ENCODE measurements at places on chromosomes 11 and 22.

- DNase-seq = no peak
Observed at GRCh38 chr11:20125927-20126326, 34.3 kb downstream of the DBX1 start.

DNA sequence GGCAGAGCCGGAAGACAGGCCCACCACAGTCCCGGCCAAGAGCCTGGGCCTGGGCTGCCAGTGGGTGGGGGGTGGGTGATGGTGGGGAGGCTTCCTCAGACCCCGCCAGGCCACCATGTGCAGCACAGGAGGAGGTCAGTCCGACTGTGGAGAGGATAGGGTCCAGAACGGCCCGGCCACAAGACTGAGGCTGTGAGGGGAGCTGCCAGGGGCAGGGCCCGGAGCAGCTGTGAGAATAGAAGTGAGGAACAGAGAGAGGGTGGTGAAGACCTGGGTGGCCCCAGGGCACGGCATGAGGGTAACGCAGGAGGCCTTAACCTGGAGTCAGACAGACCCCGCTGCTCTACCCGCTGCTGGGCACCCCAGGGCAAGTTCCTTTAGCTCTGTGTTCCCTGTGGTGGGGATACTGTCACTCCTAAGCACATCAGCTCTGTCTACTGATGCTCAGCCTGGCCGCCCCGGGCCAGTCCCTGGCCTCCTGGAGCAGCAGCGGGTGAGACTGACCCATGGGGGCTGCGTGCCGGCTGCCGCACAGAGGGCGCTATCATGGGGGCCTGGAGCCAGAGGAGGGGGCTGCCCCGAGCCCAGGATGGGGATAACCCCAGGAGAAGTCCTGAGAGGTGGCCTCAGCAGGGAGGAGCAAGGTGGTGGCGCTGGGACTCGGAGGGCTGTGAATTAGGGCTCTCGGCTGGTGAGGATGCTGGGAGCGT, 1.7 kb downstream of the FERMT3 start:
- no peak for DNase-seq

DNA sequence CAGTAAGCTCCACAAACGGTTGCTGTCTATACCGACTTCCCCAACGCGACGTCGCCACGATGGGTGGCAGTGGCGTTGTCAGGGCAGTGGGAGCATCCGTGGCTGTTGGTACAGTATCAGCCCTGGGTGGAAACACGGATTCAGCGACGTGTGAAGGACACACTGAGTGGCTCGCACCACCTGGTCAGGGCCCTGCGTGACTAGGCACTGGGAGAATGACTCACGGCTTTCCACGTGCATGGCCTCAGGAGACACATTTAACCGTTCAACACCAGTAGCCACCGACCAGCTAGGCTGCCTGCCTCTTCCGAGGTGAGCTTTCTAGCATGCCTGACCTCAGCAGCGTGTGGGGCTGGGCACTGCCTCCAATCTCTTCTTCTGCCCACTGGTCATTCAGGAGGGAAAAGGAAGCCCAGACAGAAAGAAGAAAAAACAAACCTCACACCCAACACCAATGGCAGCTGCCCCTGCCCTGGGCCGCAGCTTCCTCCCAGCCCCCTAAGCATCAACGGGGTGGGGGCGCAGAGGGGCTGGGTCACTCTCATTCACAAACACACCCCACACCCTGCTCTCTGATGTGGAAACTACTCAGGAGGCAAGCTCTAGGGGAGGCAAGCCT, 59.0 kb downstream of the MYH9 start:
- DNase-seq = no peak

DNA sequence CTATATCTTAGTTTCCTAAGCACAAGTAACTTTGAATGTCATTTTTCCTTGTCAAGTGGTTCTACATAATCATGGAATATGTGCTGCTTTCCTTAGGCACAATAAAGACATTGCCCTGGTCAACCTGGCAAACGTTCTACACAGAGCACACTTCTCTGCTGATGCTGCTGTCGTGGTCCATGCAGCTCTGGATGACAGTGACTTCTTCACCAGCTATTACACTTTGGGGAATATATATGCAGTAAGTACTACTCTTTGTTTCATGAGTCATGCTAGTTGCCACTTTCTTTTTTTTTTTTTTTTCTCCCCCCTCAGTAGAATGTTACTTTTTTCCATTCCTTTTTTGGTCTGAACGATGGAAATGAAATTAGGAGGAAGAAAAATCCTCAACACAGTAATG, 38.5 kb downstream of the TTC17 start:
- DNase-seq = no peak

GRCh38 chr11:27385245-27385644, 22.2 kb upstream of the CCDC34 start:
- DNase-seq = no peak

- no peak for DNase-seq
Observed at GRCh38 chr11:122923302-122923701, 40.7 kb downstream of the JHY start.

DNA sequence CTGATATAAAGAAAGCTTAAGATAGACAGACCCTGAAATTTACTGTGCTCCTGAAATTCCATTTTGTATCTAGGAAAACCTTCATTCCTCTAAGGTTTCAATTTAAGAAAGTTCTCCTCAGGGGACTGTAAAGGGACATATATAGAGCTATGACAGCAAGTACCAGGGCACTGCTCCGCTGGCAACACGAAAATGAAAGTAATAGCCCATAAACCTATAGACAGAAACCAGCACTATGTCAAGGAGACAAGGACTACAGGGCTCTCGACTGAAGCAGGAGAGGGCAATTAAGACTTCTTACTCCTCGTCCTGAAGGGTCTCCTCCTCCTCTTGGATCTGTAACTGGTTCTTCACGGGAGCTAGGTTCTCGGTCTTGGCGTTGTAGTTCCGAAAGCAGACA, 6.9 kb downstream of the FEZ1 start:
- no peak for DNase-seq

All from esophagus squamous epithelium (tissue), 5 donors.